ENCODE measurements at places on chromosomes 7 and 10.

- DNase-seq, result no peak
Observed at GRCh38 chr7:65839846-65840245, 33.0 kb upstream of the VKORC1L1 start.

GRCh38 chr10:92829786-92830377 is 18.4 kb upstream of the EXOC6 start:
- no peak for DNase-seq

GRCh38 chr7:135192914-135193536 is 18.3 kb downstream of the WDR91 start:
- no peak for DNase-seq

DNA sequence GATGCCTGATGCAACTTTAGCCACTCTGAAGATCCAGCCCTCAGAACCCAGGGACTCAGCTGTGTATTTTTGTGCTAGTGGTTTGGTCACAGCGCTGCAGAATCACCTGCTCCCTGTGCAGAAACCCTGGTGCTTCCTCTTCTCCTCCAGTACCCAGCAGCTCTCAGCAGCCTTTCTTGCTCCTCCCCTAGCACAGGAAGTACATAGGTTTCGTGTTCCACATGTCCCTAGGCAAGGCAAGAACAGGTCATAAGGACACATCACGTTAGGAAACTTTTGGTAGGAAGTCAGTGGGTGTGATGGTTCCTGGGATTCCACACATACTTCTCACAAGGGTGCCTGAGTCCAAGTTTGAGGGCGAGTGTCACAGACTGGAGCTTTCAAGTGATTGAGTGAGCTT is 167.9 kb upstream of the PRSS1 start:
- peak; percentile 62 for DNase-seq

- no peak for DNase-seq
Observed at GRCh38 chr7:151724920-151725584, 151.9 kb downstream of the PRKAG2 start.

DNA sequence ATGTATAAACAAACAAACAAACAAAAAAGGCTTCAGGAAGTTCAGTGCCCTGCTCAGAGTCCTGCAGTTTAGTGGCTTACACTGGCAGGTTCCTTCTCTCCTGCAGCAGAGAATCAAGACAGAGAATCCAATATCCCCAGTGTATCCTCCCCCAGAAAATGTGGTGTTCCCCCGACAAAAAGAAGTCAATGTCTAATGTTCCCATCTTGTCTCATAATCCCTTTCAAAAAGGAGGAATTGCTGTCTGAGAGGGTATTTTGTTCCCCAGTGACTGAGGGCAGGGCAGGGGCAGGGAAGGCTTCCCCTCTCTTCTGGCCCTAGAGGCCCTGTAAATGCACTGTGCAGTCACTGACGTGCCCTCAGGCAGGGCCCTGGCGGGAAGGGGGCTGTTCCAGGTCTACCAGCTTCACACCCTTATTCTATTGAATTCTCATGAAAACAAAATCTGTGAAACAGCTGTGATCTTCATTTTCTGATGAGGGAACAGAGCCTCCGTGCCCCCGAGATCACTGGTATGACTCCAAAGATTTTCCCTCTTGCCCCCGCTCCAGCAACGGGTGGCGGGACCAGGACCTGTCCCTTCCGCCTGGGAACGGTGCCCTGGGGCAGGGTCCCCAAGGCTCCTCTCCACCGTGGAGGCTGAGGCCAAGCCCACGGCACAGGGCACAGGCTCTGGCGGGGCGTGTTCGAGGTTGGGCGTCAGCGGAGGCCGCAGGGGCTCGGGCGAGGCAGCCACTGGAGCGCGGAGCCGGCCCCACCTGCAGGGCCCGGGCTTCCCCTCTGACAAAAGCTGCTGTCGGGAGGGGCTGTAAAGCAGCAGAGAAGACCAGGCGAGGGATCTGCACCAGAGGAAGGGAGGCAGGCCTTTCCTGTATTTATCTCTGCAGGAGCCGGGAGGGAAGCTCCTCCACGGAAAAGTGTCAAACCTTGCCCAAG is 13.4 kb upstream of the WDFY4 start:
- DNase-seq, result no peak

DNA sequence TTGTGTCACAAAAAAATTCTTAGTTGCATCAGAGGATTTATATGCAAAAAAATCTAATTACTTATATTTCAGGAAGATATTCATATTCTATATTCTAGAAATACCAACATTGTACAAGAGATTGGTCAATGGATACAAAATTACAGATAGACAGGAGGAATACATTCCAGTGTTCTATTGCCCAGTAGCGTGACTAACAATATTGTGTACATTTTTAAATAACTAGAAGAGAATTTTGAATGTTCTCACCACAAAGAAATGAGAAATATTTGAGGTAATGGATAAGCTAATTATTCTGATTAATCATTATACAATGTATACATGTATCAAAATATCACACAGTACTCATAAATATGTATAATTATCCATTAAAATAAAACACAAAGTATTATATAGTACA is 253.3 kb downstream of the IPMK start:
- no peak for DNase-seq
